ENCODE measurements at places on chromosomes 1 and 21.

- no peaks in the 10 kb centered on the region for H3K4me1 ChIP-seq
- no peaks in the 10 kb centered on the region for H3K27me3 ChIP-seq
- H3K27ac ChIP-seq, result no peak overlapping the region
- no peak for DNase-seq
Measured at GRCh38 chr1:98849969-98850636, 154.6 kb downstream of the PLPPR5 start.

GRCh38 chr1:87017998-87018672, 103.7 kb downstream of the HS2ST1 start:
- DNase-seq, result no peak
- H3K4me1 ChIP-seq, result no peaks in the 10 kb centered on the region
- H3K4me3 ChIP-seq, result no peak overlapping the region
- no peaks in the 10 kb centered on the region for H3K27me3 ChIP-seq
- H3K36me3 ChIP-seq, result no peaks in the 10 kb centered on the region

GRCh38 chr1:206744683-206745082, 25.9 kb upstream of the IL19 start:
- H3K36me3 ChIP-seq, result no peaks in the 10 kb centered on the region
- peak; percentile 71 for DNase-seq
- H3K4me3 ChIP-seq, result no peak overlapping the region
- no peak overlapping the region for H3K27ac ChIP-seq
- peaks cover 49% of the 10 kb centered on the region for H3K4me1 ChIP-seq

- DNase-seq, result no peak
- H3K36me3 ChIP-seq, result no peaks in the 10 kb centered on the region
- no peak overlapping the region for H3K27ac ChIP-seq
- no peak overlapping the region for H3K4me3 ChIP-seq
Measured at GRCh38 chr1:190168116-190168892, 309.4 kb downstream of the BRINP3 start.

- no peak for DNase-seq
- no peaks in the 10 kb centered on the region for H3K36me3 ChIP-seq
- H3K27me3 ChIP-seq, result no peaks in the 10 kb centered on the region
- no peak overlapping the region for H3K4me3 ChIP-seq
Measured at GRCh38 chr1:89361681-89362080, 2.2 kb upstream of the GBP6 start.

GRCh38 chr1:214511639-214511998, 39.8 kb downstream of the PTPN14 start:
- no peak for DNase-seq
- H3K27me3 ChIP-seq, result no peaks in the 10 kb centered on the region
- no peaks in the 10 kb centered on the region for H3K36me3 ChIP-seq
- no peak overlapping the region for H3K4me3 ChIP-seq

DNA sequence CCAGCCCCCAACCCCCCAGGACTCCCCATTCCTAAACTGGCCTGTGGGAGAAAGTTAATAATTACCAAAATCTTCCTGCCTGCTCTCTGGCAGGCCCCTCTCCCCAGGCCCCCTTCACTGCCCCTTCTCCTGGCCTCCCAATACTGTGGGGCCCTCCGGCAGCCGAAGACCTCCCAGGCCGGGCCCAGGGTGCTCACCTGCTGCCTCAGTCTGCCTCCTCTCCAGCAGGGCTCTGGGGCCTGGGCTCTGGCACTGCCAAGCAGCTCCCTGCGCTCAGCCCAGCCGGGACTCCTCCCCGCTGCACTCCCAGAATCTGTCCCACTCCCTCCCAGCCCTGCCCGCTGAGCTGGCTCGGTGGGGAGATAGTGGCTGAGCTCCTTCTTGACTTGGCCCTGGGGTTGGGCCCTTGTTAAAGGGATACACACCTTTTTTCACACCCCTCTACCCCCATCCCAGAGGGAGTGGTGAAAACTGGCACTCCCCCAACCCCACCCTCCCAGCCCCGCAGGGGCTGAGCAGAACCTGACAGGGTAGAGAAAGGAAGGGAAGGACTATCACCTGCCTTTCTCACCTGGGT, at the start of gene S100A16:
TSS of gene S100A16 (minus strand) at position 383 of the 577 bp plus-strand sequence. CDS start 4,986 bp downstream, outside the sequence.
- H3K27me3 ChIP-seq, result no peaks in the 10 kb centered on the region
- H3K4me1 ChIP-seq, result peaks cover 34% of the 10 kb centered on the region
- no peak within 1 kb of the TSS for H3K4me3 ChIP-seq
- DNase-seq, result no peak
- no peak within 1 kb of the TSS for H3K27ac ChIP-seq

GRCh38 chr1:180816132-180816531, 96.6 kb upstream of the KIAA1614 start:
- no peak overlapping the region for H3K4me3 ChIP-seq
- no peaks in the 10 kb centered on the region for H3K27me3 ChIP-seq
- H3K4me1 ChIP-seq, result no peaks in the 10 kb centered on the region

DNA sequence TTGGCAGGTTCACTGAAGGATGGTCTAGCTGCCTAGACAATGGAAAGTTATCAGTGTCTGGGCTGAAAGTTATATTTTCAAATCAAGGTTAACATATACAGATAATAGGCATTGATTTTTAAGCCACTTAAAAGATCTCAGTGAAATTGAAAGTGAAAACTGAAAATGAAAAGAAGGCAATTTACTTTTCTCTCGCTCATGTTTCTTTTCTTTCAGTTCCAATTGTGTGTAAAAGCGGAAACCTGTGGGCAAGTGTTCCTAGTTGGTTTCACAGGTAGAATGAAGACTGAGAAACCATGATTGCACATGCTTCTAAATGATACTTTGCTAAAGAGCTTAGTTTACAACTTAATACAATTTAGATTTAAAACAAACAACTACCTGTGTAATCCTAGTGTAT, 383.7 kb downstream of the ZP4 start:
- no peaks in the 10 kb centered on the region for H3K36me3 ChIP-seq
- no peak overlapping the region for H3K27ac ChIP-seq
- no peak overlapping the region for H3K4me3 ChIP-seq
- no peaks in the 10 kb centered on the region for H3K4me1 ChIP-seq
- no peak for DNase-seq

- peaks cover 35% of the 10 kb centered on the region for H3K27me3 ChIP-seq
- no peak overlapping the region for H3K4me3 ChIP-seq
- H3K4me1 ChIP-seq, result peaks cover 5% of the 10 kb centered on the region
- no peak for DNase-seq
Measured at GRCh38 chr1:47996406-47997226, 569 bp downstream of the TRABD2B start.

- no peaks in the 10 kb centered on the region for H3K4me1 ChIP-seq
- DNase-seq, result no peak
- H3K27ac ChIP-seq, result no peak overlapping the region
- no peak overlapping the region for H3K4me3 ChIP-seq
- H3K27me3 ChIP-seq, result no peaks in the 10 kb centered on the region
- H3K36me3 ChIP-seq, result no peaks in the 10 kb centered on the region
Measured at GRCh38 chr1:183850852-183851251, 45.9 kb downstream of the RGL1 start.

- no peaks in the 10 kb centered on the region for H3K27me3 ChIP-seq
- H3K4me1 ChIP-seq, result no peaks in the 10 kb centered on the region
- no peak overlapping the region for H3K4me3 ChIP-seq
- DNase-seq, result no peak
Measured at GRCh38 chr1:240126821-240127220, 35.1 kb downstream of the FMN2 start.

DNA sequence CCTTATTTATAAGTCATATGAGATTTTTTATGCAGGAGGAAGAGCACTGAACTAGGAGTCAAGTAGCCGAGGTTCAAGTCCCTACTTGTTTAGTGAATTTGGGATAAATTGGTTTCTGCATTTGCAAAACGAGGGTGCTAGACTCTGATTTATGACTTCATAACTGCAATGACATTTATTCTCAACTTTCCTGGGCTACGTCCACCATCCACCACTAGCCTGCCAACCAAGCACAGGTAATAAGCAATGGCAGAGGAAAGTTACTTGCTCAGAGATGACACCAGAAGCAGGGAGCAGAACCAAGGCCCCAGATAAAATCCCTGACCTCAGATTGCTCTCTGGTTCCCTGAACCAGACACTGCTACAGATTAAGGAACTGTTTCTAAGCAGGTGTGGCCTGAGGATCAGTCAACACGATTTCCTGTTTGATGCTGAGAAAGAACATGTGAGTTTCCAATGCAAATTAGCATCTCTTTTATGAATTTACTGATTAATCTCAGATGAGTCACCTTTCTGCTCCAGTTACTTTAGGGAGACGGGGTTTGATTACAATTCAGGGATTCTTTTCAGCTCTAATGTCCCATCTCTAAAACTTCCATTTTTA, 52.7 kb downstream of the PLPP3 start:
- peaks cover 21% of the 10 kb centered on the region for H3K4me1 ChIP-seq
- H3K27me3 ChIP-seq, result peaks cover 80% of the 10 kb centered on the region
- DNase-seq, result peak; percentile 76
- no peak overlapping the region for H3K4me3 ChIP-seq
- H3K36me3 ChIP-seq, result no peaks in the 10 kb centered on the region

DNA sequence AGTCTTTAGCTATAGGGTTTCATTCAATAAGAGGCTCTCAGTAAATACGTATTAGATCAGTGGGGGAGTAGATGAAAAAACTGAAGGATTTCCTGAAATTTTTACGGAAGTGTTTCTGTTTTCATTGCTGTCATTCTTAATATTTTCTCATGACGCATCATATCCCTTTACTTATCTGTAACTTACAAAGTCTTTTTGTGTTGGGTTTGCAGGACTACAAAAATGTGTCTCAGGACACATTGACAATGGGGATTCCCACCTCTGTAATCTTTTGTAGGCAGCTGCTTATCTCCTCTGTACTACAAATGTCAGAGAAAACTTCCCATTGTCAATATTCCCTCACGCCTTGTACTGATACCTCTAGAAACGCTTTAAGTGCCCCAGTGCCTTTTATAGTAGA, 35.5 kb downstream of the CRP start:
- H3K4me3 ChIP-seq, result no peak overlapping the region
- H3K27ac ChIP-seq, result no peak overlapping the region
- no peaks in the 10 kb centered on the region for H3K27me3 ChIP-seq
- no peaks in the 10 kb centered on the region for H3K36me3 ChIP-seq
- H3K4me1 ChIP-seq, result no peaks in the 10 kb centered on the region

DNA sequence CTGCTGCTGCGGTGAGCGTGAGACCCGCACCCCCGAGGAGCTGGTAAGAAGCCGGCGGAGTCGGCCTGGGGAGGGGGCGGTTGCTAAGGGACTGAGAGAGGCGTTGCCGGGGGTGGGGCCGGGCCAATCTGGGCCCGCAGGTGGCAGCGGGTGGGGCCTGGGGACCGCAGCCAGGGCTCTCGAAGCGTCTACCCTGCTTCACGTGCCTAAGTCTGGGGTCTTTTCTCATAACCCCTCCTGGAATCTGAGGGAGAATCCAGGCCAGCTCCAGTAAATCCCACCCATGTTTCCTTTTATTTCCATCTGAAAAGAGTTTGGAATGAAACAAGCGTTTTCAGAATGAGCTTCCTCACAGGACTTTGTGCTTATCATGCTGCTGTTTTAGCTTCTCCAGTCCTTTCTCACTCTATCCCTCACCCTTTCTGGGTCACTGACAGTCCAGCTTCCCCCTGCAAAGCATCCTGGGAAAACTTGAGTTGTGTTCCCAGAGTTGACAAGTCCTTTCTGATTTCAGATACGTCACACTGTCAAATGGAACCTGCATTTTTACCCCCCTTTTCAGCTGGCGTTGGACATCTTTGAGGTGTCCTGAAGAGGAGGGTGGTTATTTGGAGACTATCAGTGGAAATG, 431 bp downstream of the CLCN6 start:
- DNase-seq, result peak; percentile 66
- H3K36me3 ChIP-seq, result peaks cover 41% of the 10 kb centered on the region
- peak overlapping the region; percentile 87 for H3K27ac ChIP-seq
- H3K4me3 ChIP-seq, result peak overlapping the region; percentile 84

DNA sequence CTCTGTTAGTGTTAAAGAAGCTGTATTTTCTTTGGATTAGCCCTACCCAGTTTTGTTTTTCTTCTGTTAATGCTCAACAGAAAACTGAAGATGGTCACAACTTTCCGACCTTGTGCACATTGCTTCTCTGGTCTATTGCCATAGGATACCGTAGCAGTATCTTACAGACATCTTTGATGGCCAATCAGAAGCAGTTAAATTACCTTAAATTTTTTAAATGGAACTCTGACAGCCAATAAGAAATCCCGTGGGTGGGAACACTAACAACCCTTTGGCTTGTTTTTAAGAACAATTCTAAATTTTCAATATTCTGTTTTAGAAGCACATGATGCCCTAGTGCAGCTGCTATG, 17.2 kb downstream of the NFYC start:
- H3K36me3 ChIP-seq, result no peaks in the 10 kb centered on the region
- no peaks in the 10 kb centered on the region for H3K27me3 ChIP-seq
- no peak for DNase-seq
- peak overlapping the region; percentile 16 for H3K4me3 ChIP-seq

DNA sequence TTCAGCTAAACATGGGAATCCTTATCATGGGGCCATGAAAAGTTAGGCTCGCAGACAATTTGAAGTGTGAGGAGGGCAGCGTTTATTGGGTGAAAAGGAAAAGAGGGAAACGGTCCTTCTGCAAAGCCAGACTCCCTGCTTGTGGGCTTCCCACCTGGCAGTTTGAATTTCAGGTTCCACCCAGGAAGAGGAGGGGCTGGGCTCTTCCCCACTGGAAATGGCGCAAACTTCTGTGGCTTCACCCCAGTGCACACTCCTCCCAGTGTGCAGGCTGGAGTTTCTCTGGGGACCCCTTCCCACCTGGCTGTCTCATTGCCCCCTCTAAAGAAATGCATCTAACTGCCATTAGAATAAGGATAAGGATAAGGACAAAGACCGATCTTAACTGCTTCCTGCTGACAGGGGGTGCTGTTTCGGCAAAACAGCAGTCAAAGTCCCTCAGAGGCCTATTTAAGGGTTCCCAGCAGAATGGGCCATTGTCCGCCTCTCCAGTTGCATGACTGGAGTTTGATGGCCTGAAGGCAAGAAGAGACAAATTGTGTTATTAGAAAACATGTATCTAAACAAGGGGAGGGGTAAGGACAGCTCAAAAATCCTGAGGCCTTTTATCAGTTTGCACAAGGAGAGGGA, 20.4 kb downstream of the AIM2 start:
- no peak overlapping the region for H3K4me3 ChIP-seq
- peak overlapping the region; percentile 69 for H3K27ac ChIP-seq
- DNase-seq, result no peak
- peaks cover 61% of the 10 kb centered on the region for H3K36me3 ChIP-seq
- peaks cover 60% of the 10 kb centered on the region for H3K4me1 ChIP-seq

- peaks cover 14% of the 10 kb centered on the region for H3K4me1 ChIP-seq
- DNase-seq, result no peak
- H3K4me3 ChIP-seq, result no peak overlapping the region
- H3K27ac ChIP-seq, result no peak overlapping the region
- H3K27me3 ChIP-seq, result no peaks in the 10 kb centered on the region
- H3K36me3 ChIP-seq, result no peaks in the 10 kb centered on the region
Measured at GRCh38 chr1:192903142-192903541, 94.3 kb downstream of the RGS2 start.

All from CD14-positive monocyte (primary cell).